Skin of body (tissue), 3 donors: ENCODE measurements at places on chromosomes 3 and 15. TPM values are rescaled to one million over a fixed set of nuclear protein-coding genes. Genes with fewer than 3 reads are reported as not detected.

DNA sequence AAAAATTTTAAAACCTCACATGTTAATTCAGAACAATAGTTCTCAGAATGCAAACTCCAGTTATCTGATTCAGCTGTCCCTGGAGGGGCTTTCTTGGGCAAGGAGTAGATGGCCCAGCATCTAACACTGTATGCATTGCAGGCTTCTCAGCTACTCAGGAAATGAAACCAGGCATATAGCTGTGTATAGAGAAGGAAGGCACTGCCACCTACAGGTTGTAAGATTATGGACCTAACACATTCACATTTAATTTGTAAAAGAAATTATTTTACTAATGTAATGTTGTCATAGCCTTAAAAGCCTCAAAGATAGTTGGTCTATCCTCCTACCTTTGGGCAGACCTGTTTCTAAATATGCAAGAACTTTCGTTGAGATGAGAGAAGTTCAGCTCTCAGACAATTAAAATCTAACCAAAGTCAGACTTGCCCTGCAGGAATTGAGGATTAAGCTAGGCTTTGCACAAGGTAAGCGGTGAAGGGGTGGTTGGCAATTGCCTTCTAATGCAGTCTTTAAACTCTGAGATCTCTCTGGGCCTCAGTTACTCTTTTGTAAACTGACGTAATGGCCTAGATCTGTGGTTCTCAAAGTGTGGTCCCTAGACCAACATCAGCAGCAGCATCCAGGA lies 132.8 kb upstream of the SLC24A5 start:
- DNase-seq = peak; percentile 71

DNA sequence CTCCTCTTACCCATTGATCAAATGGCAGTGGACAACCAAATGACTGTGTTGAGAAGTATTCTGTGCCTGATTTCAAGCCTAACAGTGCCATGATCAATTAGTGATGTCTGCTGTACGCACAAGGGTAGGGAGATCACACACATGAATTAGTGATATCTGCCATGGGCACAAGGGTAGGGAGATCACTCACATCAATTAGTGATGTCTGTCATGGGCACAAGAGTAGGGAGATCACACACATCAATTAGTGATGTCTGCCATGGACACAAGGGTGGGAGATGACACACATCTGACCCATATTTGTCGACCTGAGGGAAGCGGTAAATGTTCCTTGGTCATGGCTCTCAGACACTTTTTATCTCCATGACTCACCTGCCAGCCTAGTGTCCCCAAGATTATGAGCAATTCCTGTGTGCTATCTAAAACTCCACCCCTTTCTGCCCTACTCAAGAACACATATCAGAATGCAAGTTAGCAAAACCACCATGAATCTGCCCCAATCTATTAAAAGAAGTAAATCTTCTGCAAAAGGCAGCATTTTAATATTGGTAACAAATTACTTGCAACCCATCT lies 165.0 kb downstream of the NTRK3 start:
- no peak for DNase-seq

- DNase-seq = no peak
These were observed 169.3 kb upstream of the TPM1 start for GRCh38 chr15:62873203-62873602.

DNA sequence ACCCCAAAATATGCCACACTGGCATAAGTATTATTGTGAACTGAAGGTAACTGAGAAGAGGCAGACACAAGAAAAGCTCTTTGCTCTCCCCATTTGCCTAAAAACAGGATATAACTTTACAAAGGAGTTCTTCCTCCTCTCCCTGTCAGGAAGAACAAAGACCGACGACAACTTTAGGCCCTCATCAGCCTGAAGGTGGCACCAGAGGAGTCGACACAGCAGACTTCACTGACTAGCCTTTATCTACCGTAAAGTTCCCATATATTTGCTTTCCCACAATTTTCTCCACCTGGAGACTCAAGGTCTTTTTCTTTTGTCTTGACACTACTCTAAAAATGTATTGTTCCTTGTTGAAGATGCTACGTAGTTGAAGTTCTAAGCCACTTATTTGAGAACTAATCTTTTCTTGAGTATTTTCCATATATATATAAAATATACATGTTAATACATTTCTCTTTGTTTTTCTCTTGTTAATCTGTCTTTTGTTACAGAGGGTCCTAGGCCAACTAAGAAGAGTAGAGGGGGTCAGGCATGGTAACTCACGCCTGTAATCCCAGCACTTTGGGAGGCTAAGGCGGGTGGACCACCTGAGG lies 16.2 kb upstream of the XIRP1 start:
- peak; percentile 14 for DNase-seq

GRCh38 chr3:150699068-150699639 lies 4.6 kb downstream of the ERICH6 start:
- DNase-seq = no peak

GRCh38 chr3:100753846-100754245 lies 44.6 kb downstream of the TFG start:
- no peak for DNase-seq

GRCh38 chr15:100875976-100876375 lies 3.7 kb upstream of the ALDH1A3 start:
- no peak for DNase-seq

DNA sequence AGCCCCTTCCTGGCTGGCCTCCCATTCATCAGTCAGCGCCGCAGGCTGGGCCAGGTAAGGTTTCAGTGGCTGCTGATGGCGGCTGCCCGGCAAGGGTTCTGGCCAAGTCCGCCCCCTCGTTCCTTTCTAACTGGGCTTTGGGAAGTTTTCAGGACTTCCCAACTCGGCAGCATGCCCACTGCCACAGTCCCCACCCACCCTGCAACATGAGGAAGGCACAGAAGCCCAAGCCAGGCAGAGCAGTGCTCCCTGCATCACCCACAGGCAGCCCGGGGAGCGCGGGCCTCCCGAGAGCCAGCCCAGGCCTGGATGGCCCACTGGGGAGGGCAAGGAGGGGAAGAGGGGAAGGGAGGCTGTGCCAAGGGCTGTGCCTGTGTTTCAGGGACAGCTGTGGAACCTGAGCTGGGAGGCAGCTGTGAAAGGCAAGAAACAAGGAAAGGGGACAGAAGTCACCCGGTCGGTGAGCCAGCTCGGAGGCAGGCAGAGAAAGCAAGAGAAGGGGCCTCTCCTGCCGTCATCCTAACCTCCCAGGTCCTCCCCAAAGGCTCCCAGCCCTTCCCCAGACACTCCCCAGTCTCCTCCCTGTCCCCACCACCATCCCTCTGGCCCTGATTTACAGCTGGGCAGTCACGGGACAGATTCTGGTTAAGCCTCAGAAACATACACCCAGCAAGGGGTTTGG lies 73.9 kb downstream of the CPN2 start:
- DNase-seq = peak; percentile 66

GRCh38 chr3:136728918-136729317 lies 23.3 kb downstream of the STAG1 start:
- DNase-seq = no peak

- no peak for DNase-seq
These were observed 30.1 kb upstream of the SLC24A5 start for GRCh38 chr15:48090666-48091065.

GRCh38 chr15:40941528-40942336 lies 11.5 kb upstream of the CHAC1 start:
- peak; percentile 59 for DNase-seq

DNA sequence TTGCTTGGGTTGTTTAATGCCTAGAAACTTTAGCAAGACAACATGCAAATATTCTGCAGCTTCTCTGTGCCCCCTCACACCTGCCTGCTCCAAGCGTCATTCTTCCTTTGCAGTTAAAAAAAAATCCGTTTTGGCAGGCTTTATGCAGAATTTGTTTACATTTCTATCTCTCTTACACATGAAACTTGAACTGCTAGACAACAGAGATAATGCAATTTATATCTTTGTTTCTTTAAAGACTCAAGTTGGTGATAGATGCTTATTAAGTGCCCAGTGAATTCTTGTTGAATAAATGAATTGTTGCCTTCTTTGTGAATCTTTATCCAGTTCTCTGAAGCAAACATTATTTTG lies 53.2 kb downstream of the CHST2 start:
- DNase-seq = no peak

DNA sequence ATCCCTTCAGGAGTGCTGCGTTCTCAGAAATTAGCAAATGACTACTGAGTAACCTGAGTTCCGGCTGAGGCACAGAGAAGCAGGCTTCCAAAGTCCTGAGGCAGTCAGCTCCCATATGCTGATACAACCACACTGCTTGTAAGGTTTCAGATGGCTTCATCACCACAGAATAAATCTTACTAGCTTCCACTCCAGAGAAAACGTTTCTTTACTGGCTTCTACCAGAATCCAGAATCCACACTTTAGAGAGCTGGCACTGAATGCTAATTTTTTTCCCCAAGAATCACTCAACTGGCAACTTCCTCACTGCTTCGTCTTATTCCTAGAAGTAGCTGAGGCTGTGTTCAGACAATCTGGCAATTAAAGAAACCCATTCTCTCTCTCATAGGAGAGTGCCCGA lies 21.4 kb downstream of the TAMM41 start:
- no peak for DNase-seq

INSYN1 gene
- total RNA-seq = 7.7 TPM

NOX5 gene
- total RNA-seq = 0.39 TPM

IL20RB gene
- 15.8 TPM for total RNA-seq

HRH1 gene
- 10.1 TPM for total RNA-seq

RBMS3 gene
- 111 TPM for total RNA-seq

AMT gene
- 6.7 TPM for total RNA-seq
